ENCODE measurements at places on chromosomes 3 and 15.
A peak's percentile ranks its signal among the peaks of the same experiment; 100 is the strongest.

- peak; percentile 36 for DNase-seq
These were observed 668.8 kb upstream of the ADAMTS9 start for GRCh38 chr3:65356331-65357248.

- DNase-seq = no peak
These were observed 147.8 kb downstream of the LRRC28 start for GRCh38 chr15:99399061-99399460.

- no peak for DNase-seq
These were observed 47.1 kb downstream of the GOLIM4 start for GRCh38 chr3:168048414-168049330.

- DNase-seq = peak; percentile 57
These were observed 59.5 kb upstream of the STRIT1 start for GRCh38 chr3:155352900-155353490.

- no peak for DNase-seq
These were observed 214.9 kb upstream of the ARRDC4 start for GRCh38 chr15:97745481-97746071.

DNA sequence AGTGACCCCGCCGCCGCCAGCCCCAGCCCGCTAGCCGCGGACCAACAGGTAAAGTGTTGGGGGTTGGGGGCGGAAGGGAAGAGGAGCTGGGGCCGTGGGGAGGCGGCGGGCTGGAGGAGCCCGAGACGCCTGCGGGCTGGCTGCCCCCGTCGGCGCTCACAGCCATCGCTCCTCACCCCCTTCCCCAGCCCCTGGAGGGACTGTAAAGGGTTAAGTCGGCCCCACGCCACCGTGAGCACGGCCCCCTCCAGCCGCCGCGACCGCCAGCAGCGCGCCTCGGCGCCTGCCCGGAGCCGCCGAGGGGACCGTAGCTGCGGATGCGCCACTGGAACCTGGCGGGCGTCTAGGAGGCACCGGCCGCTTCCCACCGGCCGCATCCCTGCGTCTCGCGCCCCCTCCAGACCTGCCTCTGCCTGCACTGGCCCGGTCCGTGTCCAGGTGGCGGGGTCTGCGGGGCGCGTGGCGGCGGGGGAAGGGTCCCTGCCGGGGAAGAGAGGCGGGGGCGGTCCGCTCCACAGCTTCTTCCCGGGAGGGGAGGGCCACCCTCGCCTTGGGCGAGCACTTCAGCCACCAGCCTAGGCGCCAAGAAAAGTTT, 522 bp downstream of the MED12L start:
- DNase-seq = no peak

All from AG08395 (cell line).